KBM-7 (cell line): ENCODE measurements at places on chromosomes 12 and 14.
A peak's percentile ranks its signal among the peaks of the same experiment; 100 is the strongest.

DNA sequence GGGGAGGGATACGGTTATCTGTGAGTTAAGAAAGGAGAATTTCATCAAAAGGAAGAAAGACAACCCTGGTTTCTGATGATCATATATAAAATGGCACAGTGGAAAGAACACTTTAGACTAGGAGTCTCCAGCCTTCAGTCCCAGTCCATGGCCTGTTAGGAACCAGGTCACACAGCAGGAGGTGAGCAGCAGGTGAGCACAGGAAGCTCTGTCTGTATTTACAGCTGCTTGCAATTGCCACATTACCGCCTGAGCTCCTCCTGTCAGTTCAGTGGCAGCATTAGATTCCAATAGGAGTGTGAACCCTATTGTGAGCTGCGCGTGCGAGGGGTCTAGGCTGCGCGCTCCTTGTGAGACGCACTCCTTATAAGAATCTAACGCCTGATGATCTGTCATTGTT lies 137.9 kb downstream of the BTG1 start:
- no peak for DNase-seq

DNA sequence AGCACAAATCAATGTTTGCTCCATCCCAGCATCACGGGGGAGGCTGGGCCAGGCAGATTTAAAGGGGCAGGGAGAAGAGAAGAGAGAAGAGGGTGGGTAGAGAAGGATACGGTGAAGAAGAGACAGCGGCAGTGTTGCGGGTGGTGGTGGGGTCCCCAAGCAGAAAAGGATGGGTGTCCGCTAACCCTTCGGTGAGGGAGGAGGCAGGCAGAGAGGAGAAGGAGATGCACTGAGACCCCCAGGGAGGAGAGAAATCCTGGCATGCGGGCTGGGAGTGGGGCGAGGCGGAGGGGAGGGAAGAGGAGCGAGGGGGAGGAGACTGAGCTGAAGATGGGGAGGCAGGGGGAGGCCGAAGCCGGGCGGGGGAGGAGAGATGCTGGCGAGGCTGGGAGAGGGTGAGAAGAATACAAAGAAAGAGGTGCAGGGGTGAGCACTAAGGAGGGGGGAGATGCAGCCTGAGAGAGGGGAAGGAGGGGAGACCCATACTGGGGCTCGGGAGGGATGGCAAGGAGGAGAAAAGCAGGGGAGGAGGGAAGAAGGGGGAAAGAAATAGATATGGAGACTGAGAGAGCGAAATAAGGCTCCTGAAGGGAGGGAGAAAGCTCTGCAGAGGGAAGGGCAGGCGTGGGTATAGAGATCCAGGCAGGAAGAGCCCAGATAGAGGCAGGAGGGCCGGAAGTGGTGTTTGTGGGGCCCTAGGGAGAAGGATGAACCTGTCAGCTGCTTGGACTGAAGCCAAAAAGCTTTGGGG lies at the start of gene JPH4:
TSS of gene JPH4 (minus strand) at position 231 of the 751 bp plus-strand sequence. CDS start 1,337 bp downstream, outside the sequence.
- no peak for DNase-seq

DNA sequence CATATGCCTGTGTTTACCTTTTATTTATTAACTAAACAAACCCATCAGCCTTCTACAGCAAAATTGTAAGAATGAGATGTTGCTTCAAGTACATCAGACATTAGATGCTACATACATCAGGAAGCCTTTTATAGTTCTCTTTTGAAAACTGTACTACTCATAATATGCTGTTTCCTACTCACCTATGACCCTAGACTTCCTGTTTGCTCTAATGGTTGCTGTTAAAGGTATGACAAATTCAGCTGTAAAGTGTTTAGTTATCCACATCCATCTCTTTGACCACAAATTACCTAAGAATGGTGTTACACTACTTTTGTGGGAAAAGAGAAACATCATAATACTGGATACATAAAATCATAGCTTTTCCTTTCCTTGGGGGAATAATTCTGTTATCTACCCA lies 220.0 kb downstream of the RAD51B start:
- no peak for DNase-seq

DNA sequence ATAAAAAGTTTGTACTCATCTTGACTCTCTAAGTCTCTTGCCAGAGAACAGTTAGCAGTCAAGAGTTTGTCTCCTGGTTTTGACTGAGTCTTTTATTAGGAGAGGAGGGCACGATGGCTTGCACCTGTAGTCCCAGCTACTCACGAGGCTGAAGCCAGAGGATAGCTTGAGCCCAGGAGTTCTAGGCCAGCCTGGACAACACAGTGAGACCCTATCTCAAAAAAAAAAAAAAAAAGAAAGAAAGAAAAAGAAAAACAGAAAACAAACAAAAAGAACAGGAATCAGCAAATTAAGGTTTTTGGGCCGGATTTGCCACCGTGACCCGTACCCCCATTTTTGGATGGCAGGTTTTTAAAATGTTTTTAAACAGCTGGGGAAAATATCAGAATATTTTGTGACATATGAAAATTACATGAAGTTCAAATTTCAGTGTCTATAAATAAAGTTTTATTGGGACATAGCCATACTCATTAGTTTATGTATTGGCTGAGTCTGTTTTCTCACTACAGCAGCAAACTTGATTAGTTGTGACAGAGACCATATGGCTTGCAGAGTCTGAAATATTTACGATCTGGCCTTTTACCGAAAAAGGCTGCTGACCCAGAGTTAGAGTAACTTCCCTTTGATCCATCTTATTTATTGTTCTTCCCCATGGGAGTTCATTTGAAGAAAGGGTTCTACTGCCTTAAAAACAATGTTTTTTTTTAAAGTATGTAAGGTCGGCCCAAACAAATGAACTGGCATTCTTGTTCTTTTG lies 31.2 kb downstream of the VEZT start:
- DNase-seq, result no peak

DNA sequence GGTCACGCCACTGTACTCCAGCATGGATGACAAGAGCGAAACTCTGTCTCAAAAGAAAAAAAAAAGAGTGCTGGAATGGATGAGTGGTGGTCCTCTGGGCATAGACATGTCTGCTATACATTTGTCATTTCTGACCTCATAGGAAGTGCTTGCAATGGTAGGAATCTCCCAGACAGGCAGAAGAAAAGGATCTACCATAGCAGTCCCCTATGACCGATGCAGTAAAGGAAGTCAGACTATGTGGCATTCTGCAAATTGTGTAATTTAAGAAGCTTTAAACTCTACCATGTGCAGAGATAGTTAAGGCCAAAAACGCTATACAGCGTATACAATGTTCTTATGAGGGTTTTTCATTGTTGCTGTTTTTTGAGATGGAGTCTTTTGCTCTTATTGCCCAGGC lies 24.7 kb upstream of the RAP1B start:
- DNase-seq, result no peak

DNA sequence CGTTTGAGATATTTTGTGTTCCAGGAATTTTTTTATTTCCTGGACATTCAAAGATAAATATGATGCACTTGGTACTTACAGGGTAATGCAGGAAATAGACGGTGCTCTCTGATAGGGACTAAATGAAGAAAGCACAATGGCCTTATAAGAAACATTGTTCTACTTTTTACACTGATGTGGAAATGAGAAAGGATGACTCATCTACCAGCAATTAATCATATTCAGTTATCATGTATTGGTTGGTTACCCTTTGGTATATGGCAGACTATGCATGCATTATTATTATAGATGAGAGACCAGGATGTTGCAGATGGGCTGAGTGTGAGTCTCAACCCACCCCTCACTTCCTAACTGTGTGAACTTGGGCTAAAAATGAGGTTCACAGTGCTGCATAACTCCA lies 222.2 kb downstream of the FLRT2 start:
- DNase-seq, result no peak

GRCh38 chr12:28622406-28622805 lies 432.1 kb downstream of the CCDC91 start:
- no peak for DNase-seq

DNA sequence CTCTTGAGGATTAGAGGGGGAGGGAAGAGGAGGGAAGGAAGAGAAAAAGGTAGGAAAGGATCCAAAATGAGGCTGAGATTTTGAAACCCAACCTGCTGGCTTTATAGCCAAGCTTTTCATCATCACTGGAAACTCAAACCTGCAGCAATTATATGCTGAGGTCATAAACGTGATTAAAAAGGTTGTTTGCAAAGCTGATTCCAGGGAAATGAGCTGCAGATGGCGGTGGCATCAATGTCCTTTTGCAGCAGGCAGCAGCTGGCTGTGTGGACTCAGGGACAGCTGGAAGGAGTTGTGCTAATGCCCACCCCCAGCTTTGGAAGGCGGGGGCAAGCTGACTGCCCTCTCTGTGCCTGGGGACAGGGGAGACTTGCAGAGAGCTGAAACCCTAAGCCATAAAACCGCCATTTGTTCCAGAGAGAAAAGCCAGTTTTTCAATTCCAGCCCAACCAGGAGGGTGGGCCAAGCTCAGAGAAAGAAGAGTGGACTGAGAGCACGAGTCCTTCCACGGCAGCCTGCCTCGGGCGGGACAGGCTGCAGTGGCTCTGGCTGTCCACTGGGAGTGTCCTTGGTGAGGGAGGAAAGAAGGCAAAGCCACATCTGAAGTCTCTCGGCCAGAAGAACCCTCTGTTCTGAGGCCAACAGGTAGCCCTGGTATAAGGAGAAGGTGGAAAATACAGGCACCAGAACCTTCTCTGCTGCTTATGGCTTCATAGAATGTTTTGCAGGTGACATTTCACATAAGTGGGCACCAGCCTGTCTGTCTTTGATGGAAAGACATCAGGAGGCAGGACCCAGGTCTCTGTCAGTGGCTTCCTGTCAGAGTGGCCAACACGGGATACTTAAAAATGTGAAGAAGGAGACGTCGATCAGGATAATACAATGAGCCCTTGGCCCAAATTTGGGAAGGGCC lies 90.7 kb downstream of the SINHCAF start:
- DNase-seq, result peak; percentile 15

- no peak for DNase-seq
Observed at GRCh38 chr14:99749142-99749541, 44.1 kb upstream of the EML1 start.

DNA sequence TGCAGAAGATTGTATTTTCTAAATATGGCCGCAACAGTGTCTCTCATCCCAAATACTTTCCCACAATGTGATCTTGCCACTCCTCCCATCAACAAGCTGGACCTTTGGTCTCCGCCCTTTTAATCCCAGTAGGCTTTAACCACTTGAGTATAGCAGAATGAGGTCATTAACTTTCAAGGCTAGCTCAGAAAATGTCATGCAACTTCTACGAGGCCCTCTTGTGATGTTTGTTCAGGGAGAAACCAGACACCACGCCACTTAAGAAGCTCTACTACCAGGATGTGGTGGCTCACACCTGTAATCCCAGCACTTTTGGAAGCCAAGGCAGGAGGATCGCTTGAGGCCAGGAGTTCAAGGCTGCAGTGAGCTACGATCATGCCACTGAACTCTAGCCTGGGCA lies 20.1 kb upstream of the OR6J1 start:
- DNase-seq, result no peak

DNA sequence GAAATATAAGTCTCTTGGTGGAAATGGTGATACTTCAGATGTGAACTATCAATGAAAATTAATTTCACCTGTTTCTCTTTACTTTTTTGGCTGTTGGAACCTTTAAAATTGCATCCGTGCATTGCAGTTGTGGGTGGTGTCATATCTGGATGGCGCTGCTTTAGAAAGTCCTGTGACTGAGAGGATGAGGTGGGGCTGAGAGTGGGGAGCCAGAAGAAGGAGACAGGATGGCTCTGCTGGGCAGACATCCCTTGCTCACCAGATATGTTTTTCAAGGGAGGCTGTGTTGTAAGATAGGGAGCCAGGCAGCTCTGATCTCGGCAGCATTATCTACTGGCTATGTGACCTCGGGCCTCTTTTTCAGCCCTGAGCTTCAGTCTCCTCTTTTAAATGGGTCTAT lies 12.7 kb downstream of the ASB2 start:
- DNase-seq, result no peak

- no peak for DNase-seq
Observed at GRCh38 chr12:56872366-56872765, 61.8 kb downstream of the SDR9C7 start.

GRCh38 chr12:77559400-77560074 lies 271.2 kb upstream of the NAV3 start:
- no peak for DNase-seq

- DNase-seq, result no peak
Observed at GRCh38 chr12:131383741-131384543, 326.9 kb upstream of the SFSWAP start.

DNA sequence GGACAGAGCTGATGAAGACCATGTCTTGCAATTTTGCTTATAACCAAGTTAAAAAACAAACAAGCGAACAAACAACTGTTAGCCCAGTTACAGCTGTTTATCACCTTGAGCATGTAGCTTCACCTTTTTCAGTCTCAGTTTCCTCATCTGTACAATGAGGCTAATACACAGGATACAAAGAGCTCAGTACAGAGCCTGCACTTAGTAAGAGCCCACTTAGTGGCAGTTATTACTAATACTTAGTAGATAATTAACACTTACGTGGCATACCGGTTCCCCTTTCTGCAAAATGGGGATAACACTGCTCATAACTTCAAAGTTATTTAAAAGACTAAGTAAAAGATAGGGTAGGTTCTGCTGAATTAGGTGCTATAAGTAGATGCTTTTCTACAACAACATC lies 228.0 kb downstream of the MON2 start:
- DNase-seq, result no peak

DNA sequence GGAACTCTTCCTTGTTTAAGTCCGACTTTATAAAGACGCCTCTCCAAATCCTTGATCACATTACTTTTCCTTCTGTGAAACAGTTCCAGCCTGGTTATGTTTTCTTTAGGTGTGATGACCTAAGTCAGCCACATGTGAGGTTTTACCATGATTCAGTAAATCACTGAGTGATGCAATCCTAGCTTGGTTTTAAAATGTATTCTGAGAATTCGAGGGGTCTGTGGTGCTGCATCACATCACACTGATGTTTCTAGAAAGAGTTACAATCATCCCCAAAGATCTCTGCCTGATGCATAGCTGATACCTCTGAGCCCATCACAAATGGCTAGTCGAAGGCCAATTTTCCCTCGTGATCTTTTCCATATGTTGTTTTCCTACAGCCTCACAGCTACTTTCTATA lies 152.7 kb downstream of the ANO2 start:
- DNase-seq, result no peak
